ENCODE measurements at places on chromosomes 7 and 10.

DNA sequence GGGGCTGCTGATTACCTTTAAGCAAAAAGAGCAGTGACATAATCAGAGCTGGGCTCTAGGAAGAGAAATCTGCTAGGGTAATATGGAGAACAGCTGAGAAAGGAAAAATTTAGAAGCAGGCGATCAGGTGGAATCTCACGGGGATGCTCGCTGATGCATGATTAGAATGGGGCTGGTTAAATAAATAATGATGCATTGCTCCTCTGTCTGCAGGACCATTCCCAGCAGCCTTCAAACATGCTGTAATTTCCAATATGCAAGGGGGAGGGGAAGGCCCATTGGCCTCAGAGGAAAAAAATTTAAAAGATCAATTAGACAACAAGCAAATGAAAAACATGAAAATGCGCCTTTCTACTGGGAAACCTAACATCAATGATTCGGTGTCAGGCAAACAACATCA lies 65.6 kb upstream of the C10orf90 start:
- DNase-seq: no peak

- DNase-seq: no peak
Measured at GRCh38 chr7:151228024-151228866, 1.2 kb upstream of the ABCF2 start.

DNA sequence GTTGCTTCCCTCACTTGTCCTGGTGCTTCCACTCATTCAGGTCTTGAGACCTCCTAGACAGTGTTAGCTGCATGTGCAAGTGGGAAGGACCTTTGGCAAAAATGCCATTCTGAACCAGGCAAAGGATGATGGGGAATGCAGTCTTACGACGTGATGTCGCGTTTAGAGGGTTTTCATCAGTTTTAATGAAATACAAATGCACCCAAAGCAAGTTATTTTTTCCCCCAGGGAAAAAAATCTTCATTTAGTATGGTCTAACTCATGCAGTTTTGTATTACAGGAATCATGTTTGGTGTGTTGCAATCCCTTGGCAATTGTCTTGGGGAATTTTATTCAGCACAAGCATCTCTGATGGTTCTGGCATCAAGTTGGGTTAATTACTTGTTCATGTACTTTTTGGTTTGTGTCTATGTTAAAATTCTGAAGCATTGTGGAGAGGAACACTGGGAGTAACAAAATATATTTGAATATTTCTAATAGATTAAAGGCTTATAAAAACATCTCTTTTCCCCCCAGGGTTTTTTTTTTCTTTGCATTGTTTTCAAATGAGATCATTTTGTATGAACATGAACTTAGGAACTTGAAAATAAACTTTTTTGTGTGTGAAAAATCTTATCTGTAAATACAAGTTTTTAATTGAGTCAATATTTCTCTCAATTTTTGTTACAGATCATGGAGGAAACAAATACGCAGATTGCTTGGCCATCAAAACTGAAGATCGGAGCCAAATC lies 188.9 kb downstream of the BICC1 start:
- DNase-seq: no peak

- no peak for DNase-seq
Measured at GRCh38 chr10:69760072-69760471, 41.6 kb upstream of the COL13A1 start.

- DNase-seq: no peak
Measured at GRCh38 chr7:108067844-108068243, 62.3 kb downstream of the LAMB4 start.

DNA sequence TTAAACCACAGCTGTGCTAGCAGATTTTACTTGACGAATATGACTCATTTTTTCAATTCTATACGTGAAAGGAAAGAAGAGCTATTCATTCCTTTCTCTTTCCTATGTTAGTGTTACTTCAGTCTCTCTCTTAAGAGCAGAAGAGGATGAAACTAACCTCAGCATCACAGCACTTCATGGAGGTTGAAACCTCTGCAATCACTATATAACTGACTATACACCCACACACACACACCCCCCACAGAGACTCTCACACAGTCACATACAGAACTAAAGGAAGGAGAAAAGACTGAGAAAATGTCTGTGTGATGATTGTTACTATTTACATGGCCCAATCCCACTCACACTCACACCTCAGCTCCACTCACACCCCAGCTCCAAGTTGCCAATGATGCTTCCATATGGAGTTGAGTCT lies 104.2 kb downstream of the KIF20B start:
- no peak for DNase-seq

DNA sequence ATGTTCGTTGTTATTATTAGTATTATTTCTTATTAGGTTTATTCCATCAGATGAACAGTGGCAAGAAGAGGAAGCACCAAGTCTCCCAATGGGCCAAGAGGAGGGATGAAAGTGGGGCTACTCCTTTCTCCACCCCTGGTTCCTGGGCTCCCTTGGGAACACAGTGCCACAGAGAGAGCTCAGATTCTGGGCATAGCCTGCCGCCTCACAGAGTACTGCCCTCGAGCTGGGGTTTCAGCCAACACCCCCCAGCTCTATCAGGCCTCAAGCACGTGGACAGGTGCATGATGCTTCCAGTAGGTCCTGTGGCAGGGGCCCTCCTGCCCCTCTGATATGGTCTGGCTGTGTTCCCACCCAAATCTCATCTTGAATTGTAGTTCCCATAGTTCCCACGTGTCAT lies 103.6 kb upstream of the RNF32 start:
- DNase-seq: no peak

DNA sequence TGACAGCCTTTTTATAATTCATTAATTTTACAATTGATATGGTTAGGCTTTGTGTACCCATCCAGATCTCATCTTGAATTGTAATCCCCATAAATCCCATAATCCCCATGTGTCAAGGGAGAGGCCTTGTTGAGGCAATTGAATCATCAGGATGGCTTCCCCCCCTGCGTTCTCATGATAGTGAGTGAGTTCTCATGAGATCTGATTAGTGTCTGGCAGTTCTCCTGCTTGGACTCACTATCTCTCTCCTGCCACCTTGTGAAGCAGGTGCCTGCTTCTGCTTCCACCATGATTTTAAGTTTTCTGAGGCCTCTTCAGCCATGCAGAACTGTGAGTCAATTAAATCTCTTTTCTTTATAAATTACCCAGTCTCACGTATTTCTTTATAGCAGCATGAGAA lies 165.7 kb upstream of the GNAI1 start:
- DNase-seq: no peak

DNA sequence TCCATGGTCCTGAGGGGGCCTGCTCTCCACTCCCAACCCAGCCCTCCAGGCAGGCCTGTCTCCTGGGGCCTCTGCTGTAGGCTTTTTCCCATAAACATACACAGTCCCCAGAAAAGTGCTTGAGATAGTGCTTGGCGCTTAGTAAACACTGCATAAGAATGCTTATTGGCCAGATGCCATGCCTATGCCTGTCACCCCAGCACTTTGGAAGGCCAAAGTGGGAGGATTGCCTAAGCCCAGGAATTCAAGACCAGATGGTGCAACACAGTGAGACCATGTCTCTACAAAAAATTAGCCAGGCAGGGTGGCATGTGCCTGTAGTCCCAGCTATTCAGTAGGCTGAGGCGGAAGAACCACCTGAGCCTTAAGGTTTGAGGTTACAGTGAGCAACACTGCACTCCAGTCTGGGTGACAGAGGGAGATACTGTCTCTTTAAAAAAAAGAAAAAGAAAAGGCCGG lies 24.6 kb upstream of the ASL start:
- DNase-seq: no peak

DNA sequence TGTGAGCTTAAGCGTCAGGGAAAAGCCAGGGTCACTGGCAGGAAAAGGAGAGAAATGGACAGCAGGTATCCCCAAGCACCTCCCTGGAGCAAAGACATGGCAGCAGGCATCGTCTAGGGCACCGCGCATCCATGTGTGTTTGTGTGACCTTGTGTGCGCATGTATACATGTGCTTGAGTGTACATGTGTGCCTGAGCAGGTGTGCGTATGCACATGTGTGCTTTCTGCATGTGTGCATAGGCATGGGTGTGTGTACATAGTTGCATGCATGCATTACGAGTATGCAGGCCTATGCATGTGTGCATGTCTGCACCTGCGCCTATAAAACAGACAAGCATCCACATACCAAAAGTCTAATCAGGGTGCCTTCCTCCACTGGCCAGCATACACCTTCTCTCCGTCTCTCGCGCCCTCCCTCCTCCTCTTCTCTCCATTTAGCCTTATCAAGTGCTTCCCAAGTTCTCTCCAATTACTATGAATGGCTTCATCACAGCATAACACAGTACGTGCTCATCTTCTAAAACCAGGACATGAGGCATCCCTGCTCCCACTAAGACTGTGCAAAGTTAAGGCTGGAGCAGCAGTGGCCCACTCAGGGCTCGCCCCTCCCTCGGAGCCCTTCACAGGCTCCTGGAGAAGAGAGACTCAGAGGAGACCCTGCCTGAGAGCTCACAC lies 30.6 kb downstream of the RASGEF1A start:
- no peak for DNase-seq

- no peak for DNase-seq
Measured at GRCh38 chr7:6392712-6393666, 54.8 kb downstream of the DAGLB start.

- no peak for DNase-seq
Measured at GRCh38 chr7:51121036-51121790, 195.4 kb downstream of the COBL start.

DNA sequence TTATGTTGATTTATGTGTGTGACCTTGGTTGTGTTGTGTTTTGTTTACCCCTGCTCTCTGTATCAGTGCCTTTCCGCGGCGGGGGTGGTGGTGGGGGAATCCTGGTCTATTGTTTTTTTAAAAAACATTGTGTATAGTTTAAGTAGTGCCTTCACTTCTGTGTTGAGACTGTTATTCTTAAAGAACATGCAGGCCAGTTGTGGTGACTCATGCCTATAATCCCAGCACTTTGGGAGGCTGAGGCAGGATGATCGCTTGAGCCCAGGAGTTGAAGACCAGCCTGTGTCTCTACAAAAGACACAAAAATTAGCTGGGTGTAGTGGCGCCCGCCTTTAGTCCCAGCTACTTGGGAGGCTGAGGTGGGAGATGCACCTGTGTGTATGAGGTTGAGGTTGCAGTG lies 429.0 kb upstream of the LRGUK start:
- no peak for DNase-seq

GRCh38 chr10:73941300-73941699 lies 30.4 kb downstream of the PLAU start:
- no peak for DNase-seq

GRCh38 chr10:33178026-33178755 lies 156.3 kb downstream of the NRP1 start:
- no peak for DNase-seq

GRCh38 chr10:29840516-29841276 lies 205.9 kb upstream of the SVIL start:
- DNase-seq: no peak

GRCh38 chr7:79789584-79790345 lies 336.3 kb upstream of the MAGI2 start:
- no peak for DNase-seq

DNA sequence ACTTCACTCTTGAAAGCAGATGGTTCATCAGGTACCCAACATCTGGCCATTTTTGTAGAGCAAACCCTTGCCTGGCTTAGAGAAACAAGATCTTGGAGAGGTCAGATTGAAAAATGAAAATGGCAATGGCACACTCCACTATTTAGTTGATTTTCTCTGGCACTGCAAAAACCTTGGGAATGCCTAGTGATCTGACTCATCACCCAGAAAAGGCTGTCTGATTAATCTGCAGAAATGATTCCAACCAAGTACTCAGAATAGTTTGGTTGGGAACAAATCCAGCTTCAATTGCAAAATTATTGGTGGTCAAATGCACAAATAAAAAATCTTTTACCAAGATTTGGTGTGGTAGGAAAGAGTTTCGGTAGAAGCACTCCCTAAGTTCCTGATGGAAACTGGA lies 351.2 kb downstream of the PHTF2 start:
- DNase-seq: no peak

DNA sequence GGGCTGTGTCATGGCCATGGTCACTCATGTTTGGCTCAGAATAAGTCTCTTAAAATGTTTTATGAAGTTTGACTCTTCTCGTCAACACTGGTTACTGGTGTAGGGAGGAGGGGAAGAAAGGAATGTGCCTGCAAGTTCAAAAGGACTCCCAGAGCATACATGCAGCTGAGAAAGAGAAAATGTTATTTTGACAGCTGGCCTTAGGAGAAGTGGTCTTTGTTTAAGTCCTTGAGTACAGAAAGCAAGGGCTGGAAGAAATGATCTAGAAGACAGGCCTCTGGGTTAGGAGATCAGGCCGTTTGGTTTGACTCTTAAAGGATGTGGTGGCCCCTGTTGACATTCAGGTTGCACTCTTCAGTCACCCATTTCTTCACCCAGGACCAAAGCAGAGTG lies 245.5 kb downstream of the REEP3 start:
- no peak for DNase-seq

DNA sequence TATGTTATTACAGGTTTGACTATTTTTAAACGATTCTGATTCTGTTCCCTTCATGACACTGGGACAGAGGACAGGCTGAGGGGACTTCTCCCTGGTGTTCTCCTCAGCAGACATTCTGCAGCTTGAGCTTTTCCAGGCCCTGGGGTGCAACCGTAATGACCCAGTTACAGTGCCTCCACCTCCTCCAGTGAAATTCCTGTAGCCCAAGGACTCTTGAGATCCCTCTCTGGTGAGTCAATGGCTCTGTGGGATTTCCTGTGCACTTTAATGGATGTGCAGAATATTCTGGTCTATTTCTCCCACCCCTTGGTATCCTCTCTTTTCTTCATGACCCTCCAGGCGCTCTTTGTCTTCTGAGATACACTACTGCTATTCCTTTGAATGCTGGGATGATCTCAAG lies 319.3 kb downstream of the INHBA start:
- DNase-seq: no peak

- DNase-seq: no peak
Measured at GRCh38 chr7:114647518-114647917, 232.9 kb downstream of the FOXP2 start.

- DNase-seq: no peak
Measured at GRCh38 chr7:128407233-128407589, 2.6 kb downstream of the IMPDH1 start.

DNA sequence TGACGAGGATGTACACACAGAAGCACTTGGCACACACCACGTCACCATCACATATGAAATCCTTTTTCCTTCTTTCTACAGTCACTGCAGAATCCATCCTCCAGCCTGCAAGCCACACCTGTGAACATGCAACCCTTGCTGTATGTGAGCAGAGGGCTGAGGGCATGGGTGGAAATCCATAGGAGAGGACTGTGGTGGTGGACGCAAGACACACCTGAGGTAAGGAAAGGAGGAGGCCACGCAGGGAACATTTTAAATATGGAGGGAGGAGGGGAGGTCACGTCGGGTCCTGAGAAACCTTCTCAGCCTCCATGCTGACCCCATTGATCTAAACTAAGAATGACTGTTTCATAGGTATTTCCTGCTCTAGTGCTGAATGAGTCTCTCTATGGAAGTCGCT lies 28.6 kb downstream of the ADARB2 start:
- no peak for DNase-seq

DNA sequence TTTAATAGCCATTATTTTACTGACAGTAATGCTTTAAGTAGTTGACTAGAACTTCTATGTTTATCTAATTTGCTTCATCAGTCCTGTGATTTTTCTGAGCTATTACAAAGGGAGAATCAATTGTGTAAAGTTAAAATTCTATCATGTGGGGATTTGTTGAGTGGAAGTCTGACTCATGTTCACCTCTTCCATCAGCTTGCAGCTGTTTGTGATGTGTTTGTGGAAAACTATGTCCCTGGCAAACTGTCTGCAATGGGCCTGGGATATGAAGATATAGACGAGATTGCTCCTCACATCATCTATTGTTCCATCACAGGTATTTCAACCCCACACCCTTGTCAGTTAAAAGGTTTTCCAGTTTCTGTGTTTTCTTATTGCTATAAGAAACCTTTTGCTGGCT lies 59.9 kb downstream of the SUGCT start:
- DNase-seq: no peak

- no peak for DNase-seq
Measured at GRCh38 chr7:91407942-91408341, 143.7 kb downstream of the FZD1 start.
